ENCODE measurements at places on chromosomes 6 and 20.

DNA sequence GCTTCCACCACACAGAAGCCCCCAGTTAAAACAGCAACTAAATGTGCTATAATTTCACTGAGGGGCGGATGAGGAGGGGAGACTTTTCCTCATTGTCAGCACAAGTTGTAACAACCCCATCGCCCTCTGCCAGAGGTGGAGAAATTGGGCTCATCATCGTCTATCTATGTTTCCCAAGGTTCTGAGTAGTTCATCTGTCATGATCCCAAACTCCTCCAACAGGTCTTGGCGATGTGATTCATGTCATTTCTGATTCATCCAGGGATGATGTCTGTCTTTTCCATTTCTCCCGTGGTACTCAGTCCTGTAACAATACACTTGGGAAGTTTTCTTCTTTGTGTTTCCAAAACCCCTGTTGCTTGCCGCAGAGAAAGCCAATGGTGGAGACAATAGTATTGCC is 51.0 kb downstream of the TFAP2A start:
- no peak for DNase-seq

DNA sequence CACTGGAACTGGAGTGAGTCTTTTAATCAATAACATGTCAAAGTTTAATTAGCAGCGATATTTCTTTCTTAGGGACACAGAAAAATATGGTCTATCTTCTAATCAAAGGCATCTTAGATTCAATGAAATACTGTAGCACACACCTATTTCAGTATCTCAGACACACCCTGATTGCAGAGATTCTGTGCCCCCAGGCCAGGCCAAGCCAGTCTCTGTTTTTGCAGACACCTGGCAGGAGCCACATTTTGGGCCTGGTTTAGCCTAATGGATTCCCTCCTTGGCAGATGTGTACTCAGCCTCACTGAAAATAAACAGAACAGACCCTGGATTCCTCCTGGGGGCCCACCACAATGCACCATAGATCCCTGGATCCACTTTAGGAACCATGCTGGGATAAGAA is 74.8 kb downstream of the LRFN2 start:
- DNase-seq = no peak

GRCh38 chr6:2875359-2876191 is 27.5 kb downstream of the SERPINB9 start:
- DNase-seq = no peak

DNA sequence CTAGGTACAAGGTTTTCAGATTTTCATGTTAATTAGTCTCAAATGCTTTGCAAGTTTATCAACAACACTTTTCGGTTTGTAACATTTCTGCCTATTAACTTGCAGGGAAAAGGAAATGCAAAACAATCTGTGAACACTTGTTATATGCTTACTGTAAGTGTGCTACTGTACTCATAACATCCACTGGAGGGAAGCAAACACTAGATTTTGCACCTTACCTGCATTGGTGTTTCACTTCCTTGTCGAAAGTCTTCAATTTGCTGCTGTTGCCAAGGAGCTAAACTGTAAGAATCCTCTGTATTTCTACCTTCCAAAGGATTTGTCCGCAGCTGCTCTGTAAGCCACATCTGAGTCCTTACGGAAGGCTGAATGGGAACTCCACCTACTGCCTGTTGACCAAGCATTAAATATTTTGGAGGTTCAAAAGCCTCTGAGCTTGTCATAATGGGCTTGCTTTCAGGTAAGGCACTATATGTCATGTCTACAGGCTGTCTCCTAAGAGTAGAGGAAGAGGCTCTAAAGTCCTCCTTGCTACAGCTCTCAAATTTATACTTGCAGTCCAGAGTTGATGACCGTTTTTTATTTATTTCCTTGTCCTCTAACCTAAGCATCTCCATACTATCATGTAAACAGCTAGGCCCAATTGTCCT is 17.3 kb downstream of the PLN start:
- no peak for DNase-seq

GRCh38 chr6:134814076-134814695 is 135.7 kb downstream of the ALDH8A1 start:
- DNase-seq = no peak

GRCh38 chr6:142637624-142638351 is 307.2 kb downstream of the HIVEP2 start:
- DNase-seq = no peak

DNA sequence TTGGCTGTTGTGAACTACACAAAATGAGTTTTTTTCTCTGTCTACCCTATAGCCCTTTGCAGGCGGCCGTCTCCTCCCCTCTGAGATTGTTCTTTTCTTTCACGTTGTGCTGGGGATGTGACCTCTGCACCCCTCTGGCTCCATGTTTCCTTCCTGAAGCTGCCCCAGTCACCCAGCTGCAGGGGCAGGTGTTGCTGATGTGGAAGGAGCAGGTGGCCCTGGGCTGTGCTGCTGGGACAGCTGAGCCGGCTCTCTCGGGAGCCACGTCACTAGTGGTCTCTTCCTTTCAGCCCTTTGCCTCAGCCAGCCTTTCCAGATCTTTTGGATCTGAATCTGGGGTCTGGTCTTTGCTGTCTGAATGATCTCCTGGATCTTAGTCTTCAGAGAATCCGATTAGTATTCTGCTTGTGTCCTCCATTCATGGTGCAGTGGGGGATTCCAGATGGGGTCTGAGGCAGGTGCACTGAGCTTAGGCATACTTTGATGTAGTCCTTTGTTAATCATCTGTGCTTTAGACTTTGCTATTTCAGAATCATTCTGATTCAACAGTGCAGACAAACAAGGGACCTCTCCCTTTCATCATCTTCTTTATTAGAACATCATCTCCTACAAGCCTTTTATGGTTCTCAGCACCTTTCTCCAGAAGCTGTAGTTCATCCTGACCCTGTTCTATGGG is 31.4 kb downstream of the TMEM181 start:
- DNase-seq = no peak

DNA sequence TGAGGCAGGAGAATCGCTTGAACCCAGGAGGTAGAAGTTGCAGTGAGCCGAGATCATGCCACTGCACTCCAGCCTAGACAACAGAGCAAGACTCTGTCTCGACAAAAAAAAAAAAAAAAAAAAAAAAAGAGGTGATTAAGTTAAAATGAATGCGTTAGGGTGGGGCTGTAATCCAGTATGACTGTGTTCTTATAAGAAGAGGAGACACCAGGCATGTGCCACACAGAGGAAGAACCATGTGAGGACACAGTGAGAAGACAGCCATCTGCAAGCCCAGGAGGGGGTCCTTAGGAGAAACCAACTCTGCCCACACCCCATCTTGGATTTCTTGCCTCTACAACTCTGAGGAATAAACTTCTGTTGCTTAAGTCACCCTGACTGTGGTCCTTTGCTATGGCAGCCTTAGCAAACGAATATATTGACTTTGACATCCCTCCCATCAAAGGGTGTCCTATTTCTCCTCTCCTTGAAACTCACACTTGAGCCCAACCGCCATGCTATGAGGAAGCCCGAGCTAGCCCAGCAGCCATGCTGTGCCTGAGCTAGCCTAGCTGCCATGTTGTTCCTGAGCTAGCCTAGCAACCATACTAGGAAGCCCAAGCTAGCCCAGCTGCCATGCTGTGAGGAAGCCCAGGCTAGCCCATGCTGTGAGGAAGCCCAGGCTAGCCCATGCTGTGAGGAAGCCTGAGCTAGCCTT is 15.8 kb upstream of the PPP1R16B start:
- DNase-seq = no peak

DNA sequence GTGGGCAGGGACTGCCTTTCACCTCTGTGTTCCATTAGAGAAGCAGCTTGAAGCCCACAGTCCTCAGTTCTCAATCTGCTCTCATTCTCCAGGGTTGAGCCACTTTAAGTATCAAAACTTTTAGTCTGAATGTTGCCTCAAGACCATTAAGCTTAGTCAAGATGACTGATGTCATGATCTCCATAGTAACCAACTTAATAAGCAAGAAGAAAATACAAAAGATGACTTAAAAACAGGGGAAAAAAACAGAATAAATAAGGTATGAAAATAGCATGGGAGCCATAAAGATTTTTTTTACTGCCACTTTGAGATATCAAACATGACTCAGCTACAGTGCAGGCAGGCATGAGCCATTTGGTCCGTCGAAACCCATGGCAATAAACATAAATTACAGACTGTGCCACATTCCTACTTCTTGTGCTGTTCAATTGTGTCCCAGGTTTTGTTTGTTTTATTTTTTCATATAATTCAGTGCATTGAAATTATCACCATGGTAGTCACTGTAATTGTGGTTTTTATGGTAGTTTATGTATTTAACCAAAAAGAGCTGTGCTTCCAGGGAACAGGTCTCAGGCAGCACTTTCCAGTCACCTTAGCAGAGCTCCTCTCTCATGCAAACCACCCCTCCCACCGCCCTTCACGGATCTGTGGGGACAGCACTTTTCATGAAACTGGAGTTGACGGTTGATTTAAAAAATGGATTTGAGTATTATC is 156.5 kb upstream of the INSM1 start:
- no peak for DNase-seq

DNA sequence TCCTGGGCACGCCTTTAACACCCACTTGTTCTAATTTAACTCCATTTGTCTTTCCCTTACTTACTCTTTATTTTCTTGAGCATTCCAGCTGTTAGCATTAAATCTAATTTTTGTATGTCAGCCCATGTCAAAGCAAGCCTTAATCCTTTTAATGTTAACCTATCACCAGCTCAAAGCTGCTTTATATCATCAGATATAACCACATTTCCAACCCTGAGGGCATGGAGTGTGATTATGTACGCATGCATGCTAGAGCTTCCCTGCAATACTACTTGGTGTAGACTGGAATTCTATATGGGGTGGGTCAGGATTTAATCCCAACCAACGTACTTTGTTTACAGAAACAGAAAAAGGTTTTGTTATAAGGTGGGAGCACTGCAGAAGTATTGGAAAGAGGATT is 139.4 kb upstream of the HMGN3 start:
- DNase-seq = no peak

- no peak for DNase-seq
These were observed 109.3 kb downstream of the SCP2D1 start for GRCh38 chr20:18922898-18923297.

GRCh38 chr20:31274441-31274840 is 17.0 kb downstream of the DEFB115 start:
- no peak for DNase-seq

DNA sequence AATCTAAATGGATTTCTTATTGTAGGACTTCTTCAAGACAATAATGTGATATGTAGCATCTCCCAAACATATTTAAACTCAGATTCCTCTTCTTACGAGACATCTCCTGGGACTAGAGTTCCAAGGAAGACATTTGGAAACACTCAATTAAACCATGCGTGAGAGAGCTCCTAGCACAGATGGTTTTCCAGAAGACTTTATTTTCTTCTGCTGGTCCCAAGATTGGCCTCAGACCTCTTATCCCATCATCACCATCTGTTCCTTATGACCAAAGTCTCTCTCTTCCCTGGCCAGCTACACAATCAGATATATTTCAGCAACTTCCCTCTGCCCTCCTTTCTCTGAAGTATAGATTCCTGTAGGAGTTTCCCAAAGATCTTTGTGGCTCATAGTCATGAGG is 93.2 kb upstream of the JARID2 start:
- DNase-seq = no peak

GRCh38 chr20:23588434-23589403 is 17.0 kb downstream of the CST9 start:
- no peak for DNase-seq

GRCh38 chr6:81476881-81477280 is 275.6 kb downstream of the TENT5A start:
- DNase-seq = no peak

DNA sequence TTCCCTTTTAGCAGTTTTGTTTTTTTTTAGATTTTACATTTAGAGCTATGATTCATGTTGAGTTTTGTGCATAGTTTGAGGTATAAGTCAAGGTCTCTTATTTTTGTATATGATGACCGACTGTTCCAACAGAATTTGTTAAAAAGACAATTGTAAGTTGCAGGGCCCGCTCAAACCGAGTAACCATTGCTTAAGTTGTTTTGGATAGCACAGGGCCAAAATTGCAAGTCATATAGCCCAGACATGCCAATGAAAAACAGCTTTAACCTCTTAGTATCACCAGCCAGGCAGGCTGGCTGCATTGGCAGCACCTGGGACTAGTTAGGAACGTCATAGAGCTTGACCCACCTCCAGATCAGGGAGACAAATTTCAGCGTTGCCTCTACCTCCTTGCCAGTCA is 47.3 kb downstream of the PFDN4 start:
- no peak for DNase-seq

GRCh38 chr20:51111290-51111689 is 88.4 kb upstream of the KCNG1 start:
- no peak for DNase-seq

- no peak for DNase-seq
These were observed 58.2 kb downstream of the ZNF831 start for GRCh38 chr20:59221707-59222252.

GRCh38 chr6:145263778-145264211 is 471.5 kb downstream of the EPM2A start:
- DNase-seq = no peak

GRCh38 chr6:55678330-55679224 is 99.6 kb upstream of the HMGCLL1 start:
- no peak for DNase-seq

GRCh38 chr20:38205001-38205400 is 39.9 kb upstream of the TGM2 start:
- DNase-seq = no peak

- DNase-seq = no peak
These were observed 28.6 kb upstream of the CCN2 start for GRCh38 chr6:131979515-131980337.

DNA sequence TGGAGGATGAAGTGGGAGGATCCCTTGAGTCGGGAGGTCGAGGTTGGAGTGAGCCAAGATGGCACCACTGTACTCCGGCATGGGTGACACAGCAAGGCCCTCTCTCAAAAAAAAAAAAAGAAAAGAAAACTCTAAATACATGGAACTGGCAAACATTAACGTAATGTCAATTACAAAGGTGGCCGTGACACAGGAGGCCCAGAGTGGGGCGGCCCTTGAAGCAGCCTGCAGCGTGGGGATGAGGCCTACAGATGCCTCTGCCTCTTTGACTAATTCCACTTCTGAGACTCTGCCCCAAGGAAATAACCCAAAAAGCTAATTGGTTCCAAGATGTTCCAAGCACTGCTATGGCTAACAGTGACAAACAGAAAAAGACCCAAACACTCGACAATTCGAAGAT is 21.2 kb downstream of the ZBTB46 start:
- DNase-seq = no peak

- no peak for DNase-seq
These were observed 3.7 kb upstream of the CCDC167 start for GRCh38 chr6:37503309-37503965.

All from testis (tissue), 5 donors.